Right atrium auricular region (tissue), 2 donors: ENCODE measurements at places on chromosomes 4 and X. TPM values are rescaled to one million over a fixed set of nuclear protein-coding genes. Genes with fewer than 3 reads are reported as not detected.

DNA sequence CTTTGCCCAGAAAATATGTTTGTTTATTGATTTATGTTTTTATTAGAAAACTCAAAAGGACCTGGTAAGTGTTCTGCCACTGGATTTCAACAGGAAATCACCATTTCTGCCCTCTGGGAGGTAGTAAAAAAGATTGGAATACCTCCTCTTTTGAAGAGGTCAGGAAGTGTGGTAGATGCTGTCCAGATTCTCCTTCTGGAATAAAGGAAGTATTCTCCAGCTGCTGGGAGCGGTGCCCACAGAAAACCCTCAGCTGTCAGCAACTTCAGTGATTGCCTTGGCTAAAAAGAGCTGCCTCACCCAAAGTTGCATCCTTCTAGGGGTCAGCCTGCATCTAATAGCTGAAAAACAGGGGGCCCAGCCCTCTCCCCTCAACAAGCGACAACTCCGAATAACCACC is 13.8 kb upstream of the ZNF674 start:
- no peak for DNase-seq

GRCh38 chrX:40076750-40077575 is 20.8 kb downstream of the BCOR start:
- DNase-seq: no peak

DNA sequence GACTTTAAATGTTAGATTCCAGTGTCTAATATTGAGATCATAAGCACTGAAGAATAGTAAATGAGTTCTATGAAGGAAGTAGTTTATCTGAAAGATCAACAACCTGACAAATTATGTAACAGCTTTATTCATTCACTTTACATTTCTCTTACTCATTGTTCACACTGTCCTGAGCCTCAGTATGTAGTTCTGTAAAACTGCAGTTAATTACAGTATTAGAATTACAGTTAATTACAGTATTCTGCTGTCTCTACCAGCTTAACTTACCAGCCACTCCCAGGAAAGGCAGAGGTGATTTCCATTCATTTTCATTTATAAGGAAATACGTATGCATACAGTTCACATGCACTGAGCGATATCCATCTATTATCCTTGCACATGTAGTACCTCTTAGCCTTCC is 32.7 kb downstream of the NFKB1 start:
- DNase-seq: no peak

GRCh38 chr4:6106156-6106555 is 87.9 kb upstream of the C4orf50 start:
- no peak for DNase-seq

DNA sequence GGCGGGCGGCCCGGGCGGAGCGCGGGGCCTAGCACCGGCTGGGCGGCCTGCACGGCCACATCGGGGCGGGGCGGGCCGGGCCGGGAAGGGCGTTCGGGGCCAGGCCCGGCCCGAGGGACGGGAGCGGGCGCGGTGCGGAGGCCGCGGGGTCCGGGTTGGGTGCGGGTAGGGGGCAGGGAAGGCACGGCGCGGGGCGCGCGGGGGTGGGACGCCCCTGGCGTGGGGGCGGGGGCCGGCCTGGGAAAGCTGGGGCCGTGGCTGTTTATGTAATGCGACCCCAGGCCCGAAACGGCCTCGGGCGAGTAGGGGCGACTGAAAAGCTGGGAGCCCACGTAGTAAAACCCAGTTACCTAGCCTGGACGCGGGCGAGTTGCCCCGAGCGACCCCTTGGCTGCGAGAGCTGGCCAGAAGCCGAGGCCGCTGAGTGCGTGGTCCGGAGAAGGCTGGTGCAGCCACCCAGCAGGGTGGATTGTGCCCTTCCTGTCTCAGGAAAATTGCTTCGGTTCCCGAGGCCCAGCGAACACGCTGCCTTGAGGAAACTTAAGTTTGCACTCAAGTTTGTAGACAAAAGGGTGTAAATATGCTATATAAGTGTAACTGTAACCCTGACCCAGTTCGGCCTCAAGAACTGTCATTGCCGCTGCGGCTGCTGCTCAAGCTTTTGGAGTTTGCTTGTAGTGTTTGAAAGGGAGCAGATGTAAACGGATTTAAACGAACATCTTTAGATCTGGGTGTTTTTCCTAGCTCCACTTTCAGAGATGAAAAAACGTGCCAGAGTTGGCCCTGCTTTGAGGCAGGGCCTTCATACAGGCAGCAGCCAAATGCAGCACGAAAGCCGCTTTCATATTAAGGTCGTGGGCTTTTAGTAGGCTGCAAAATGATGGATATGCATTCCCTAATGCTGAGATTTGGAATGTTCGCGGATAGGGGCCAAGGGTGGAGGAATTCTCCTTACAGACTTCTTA is 674 bp downstream of the SEC24B start:
- no peak for DNase-seq

GRCh38 chrX:140467211-140467610 is 37.7 kb downstream of the SOX3 start:
- DNase-seq: no peak

- no peak for DNase-seq
Observed at GRCh38 chr4:14631806-14632440, 370.4 kb upstream of the CPEB2 start.

DNA sequence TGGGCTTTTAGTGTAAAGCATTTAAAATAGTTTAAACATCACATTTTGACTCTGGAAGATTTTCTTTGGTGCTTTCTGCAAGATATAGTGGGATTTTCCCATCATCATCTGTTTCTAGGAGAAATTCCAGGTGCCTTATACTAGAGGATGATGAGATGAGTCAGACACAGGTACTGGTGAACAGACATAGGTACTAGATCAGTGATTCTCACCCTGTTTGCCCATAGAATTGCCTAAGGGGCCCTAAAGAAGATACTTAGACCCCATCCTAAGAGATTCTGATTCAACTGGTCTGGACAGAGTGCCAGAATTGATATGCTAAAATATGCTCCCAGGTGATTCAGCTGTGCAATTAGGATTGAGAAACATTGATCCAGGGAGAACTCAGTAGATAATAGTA is 9.7 kb downstream of the TSPAN7 start:
- no peak for DNase-seq

GRCh38 chr4:74830928-74831327 is 36.6 kb upstream of the BTC start:
- no peak for DNase-seq

GRCh38 chr4:109671350-109671749 is 31.9 kb downstream of the CASP6 start:
- DNase-seq: no peak

GRCh38 chrX:72663737-72664136 is 50.4 kb downstream of the PHKA1 start:
- no peak for DNase-seq

DNA sequence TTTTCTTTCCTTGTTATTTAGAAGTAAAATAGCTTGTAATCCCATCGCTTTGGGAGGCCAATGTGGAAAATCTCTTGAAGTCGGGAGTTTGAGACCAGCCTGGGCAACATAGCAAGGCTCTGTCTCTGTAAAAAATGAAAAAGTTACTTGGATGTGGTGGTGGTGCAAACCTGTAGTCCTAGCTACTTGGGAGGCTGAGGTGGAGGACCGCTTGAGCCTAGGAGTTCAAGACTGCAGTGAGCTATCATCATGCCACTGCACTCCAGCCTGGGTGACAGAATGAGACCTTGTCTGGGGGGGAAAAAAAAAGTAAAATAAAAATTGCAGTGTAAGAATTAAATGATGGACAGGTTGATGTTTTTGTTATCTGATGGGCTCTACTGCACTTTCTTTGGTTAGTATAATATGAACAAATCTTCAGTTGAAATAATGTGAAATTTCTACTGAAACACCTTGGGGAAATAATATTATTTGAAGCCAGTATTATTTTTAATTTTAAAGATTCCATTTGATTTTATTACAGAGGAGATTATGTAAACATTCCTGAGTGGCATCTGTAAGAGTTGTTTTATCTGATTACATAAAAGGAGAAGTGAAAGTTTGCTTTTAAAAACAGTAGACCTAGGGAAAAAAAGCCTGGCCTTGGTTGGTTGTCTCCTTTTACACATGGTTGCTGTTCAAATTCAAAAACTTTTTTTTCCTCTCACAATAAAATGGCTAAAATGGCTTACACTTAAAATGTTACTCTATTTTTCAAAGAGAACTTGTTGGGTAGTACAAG is 10.5 kb upstream of the NDUFC1 start:
- DNase-seq: no peak

DNA sequence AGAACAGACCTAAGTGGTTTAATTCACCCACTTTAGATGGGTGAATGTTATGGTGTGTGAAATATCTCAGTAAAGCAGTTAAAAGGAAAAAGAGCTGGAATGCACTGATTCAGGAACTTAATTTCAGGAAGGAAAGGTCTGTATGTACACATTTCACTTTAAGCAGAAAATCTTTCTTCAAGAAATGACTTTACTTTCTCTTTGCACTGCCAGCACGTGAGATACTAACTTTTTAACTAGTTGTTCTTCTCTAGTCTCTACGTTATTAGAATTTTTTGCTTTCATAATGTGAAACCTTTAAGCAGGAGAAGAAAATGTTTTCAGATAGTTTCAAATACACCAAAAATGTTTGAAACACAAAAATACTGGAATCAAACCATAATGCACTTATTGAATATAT is 18.8 kb downstream of the C4orf46 start:
- no peak for DNase-seq

- no peak for DNase-seq
Observed at GRCh38 chr4:94352163-94352562, 9.5 kb upstream of the HPGDS start.

DNA sequence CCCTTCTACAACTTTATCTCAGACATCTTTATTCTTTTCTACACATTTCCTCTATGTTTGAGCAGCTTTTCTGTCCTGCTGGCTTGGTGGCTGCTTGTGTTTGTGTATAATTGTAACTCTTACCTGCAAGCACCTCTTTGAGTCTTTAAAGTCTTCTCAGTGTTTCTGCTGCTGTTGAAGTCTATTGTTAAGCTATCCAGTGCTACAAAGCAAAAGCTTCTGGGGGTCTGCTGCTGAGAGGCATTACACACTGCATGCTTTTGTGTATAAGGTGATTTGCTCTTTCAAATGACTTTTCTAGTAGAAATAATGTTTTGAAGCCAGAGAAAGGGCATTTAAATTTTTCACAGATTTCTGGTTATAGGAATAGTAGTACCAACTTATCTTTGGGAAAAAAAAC is 241.8 kb downstream of the DTHD1 start:
- no peak for DNase-seq

DNA sequence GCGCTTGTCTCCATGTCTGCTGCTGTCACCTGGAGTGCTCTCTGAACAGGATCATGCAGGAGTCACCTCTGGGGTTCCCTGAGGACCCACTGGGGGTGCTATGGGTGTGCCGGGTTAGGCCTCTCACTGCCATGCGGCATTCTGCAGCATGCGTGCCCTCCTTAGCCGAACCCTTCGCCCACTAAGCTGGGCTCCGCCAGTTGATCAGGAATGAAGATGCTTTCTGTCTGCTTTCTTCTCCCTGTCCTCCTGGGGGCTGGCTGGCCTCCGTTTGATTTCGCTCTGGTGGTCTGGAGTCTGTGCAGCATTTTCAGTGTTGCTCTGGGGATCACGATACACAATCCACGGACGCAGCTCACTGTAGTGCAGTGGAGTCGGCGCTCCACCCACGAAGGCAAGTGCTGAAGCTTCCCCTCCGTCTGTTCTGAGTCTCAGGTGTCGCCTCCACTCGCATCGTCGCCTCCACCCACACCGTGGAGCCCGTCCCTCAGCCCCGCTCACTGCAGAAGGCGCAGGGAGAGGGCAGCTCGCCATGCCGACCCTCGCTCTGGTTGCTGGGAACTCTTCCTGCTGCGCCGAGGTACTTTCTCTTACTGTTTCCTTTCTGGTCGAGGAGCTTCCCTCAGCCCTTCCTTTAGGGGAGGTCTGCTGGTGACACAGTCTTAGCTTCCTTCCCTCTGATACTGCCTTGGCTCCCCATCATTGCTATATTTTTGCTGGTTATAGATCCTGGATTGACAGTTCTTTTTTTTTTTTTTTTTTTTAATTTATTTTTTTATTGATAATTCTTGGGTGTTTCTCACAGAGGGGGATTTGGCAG is 29.2 kb downstream of the LETM1 start:
- no peak for DNase-seq

- DNase-seq: no peak
Observed at GRCh38 chr4:115249808-115250207, 136.4 kb upstream of the NDST4 start.

COL4A6 gene
- 17.7 TPM for total RNA-seq

CEP135 gene
- 1.6 TPM for total RNA-seq

PDZD4 gene
- 7.1 TPM for total RNA-seq

SLIT2 gene
- 12.1 TPM for total RNA-seq

HTT gene
- total RNA-seq: 18.1 TPM
